ENCODE measurements at places on chromosomes 2 and 18.

DNA sequence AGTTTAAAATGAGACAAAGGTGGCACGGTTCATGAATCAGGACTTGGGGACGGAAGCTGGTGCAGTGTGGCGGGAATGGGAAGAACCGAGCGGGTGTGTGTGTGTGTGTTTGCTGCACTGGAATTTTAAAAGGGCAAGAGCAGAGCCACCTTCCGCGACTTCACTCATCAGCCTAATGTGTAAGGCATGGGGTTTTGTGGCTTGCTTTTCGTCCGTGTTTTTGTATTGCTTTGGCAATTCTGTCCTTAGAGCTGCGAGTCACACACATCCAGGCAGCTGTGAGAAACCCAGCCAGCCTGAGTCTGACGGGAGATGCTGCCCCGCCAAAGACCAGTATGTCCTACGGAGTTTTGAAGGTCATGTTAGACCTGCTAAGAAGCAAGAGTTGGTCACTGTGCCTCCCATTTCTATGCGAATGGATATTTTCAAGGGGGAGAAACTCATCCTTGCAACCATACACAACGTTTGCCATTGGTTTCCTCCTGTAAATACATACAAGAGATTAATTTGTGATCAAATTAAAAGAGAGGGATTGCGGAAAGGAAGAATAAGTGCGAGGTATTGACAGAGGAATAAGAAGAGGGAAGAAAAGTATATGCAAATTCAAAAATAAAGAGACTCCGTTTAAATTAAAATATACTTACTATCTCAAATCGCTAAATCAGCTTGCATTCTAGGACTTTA lies 665 bp upstream of the CACNB4 start:
- DNase-seq: no peak

- no peak for DNase-seq
Observed at GRCh38 chr2:216298719-216299495, 73.4 kb downstream of the MARCHF4 start.

- DNase-seq: no peak
Observed at GRCh38 chr18:12861637-12862036, 22.4 kb downstream of the PTPN2 start.

- no peak for DNase-seq
Observed at GRCh38 chr18:35378574-35378896, 1.4 kb upstream of the ZNF396 start.

GRCh38 chr2:141162314-141162713 lies 968.5 kb downstream of the LRP1B start:
- DNase-seq: no peak

DNA sequence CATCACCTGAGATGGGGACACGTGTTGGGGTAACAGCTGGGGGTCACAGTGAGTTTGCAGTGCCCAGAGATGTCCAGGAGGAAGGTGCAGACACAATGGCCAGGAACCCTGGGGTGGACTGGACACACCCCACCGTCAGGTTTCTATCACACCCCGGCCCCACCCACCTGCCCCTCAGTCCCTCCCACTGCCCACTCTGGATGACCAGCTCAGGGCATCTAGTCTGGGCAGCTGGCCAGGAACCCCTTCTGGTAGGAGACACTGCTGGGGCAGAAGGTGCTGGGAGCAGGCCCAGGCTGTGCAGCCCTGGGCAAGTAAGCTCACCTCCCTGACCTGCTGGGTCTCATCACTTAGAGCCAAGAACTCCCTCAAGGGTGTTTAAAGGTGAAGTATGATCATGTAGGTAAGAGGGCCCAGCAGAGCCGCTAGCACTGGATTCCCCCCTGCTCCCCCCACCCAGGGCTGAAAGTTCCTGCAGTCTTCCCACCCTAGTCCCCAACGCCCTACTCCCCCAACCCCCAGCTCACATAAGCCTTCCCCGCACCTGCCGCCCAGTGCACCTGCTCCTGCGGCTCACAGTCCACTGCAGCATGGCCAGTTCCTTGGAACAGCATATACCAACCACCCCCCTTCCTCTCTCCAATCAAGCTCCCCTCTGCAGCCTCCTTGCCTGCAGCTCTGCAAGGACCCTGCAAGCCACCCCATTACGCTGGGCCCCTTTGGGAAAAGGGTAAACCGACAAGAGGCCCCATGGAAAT lies 17.3 kb downstream of the BIN1 start:
- no peak for DNase-seq

DNA sequence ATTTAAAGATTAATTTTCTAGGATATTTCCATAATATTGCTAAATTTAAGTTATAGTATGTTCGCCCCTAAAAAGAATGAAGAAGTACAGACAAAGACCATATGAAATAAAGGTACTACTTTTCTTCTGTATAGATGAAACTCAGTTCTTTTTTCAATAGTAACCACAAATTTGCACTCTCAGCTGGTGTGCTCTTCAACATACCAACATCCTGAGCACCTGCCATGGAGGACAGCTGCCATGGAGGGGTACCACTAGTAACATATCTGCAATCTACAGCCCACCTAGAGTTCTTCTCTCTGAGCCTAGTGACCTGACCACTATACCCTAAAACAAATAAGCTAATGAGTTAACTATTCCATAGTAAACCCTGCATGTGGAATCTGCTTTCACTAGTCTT lies 36.8 kb upstream of the ERCC3 start:
- DNase-seq: no peak

DNA sequence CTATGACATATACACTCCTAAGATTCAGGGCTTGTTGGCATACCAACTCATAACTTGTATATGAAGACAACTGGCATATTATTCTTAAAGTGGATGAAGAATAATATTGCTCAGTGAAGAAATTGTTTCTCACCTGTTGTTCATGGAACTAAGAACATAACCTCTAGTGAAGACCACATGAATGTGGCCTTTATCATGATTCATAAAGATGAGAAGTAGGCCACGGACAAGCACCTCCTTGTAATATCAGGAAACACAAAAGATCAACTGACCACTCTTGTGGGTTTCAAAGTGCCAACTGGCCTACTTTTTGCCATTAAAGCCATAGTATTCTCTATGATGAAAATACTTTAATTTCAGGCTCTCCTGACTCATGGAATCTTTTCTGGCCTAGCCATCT lies 407.4 kb downstream of the GRB14 start:
- no peak for DNase-seq

- DNase-seq: no peak
Observed at GRCh38 chr2:210584834-210585233, 28.4 kb downstream of the CPS1 start.

Measured in CD4-positive, alpha-beta T cell treated with Interleukin-12 subunit alpha and Interleukin-12 subunit beta, for 1 hour (primary cell).